ENCODE measurements at places on chromosomes 2 and 18.
A peak's percentile ranks its signal among the peaks of the same experiment; 100 is the strongest.

- peak; percentile 65 for DNase-seq
These were observed 27.6 kb downstream of the CELF4 start for GRCh38 chr18:37537868-37538525.

GRCh38 chr2:42249887-42250286 is 80.7 kb downstream of the EML4 start:
- peak; percentile 44 for DNase-seq

DNA sequence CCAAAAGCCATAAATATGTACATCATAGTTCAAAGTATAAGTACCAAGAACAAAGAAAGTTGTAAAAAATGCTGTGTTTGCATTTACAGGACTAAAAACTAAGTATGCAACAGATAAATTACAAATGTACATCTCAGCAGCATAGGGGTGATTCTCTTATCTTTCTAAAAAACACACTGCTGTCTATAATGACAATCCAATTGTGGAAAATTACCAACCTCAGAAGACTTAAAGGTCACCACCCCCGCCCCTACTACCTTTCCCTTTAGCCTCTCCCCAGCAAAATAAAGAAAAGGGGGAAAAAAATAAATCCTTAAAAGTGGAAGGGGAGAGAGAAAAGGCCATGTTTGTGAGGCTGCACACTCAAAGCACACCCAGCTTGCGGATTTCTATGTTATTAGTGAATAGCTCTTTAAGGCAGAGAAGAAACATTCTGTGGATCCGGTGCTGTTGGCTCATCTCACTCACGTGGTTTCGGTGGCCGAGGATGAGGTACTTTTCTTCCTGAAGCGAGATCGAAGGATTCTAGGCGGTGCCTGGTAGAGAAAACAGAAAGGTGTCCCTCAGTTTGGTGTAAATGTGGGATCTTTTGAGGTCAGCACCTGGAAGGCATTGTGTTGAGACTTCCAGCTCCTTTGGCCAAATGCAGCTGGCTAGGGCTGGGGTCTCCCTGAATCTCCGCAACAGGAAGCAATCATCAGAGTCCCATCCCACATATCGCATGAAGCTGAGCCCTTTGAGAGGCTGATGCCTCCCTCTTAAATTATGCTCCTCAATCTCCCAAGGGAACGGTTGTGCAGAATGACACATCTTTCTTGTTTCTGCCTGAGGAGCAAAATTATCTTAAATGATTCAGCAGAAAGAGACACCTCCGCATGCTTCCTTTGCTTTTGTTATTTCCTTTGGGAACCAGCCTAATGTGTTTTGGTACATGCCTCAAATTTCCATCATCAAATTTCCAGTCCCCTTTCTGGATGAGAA is 17.6 kb downstream of the MRPL35 start:
- no peak for DNase-seq

DNA sequence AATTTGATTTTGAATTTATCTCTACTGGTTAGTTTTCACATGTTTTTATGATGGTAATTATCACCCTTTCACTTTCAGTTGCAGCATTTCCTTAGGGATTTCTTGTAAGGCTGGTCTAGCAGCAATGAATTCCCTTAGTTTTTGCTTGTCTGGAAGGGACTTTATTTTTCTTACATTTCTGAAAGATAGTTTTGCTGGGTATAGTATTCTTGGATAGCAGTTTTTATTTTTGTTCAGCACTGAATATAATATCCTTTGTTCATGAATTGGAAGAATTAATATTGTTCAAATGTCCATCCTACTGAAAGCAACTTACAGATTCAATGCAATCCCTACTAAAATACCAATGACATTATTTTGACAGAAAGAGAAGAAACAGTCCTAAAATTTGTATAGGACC is 30.2 kb downstream of the IL1RL2 start:
- no peak for DNase-seq

- DNase-seq: peak; percentile 19
These were observed 36.5 kb downstream of the SLC25A52 start for GRCh38 chr18:31723990-31724711.

- DNase-seq: no peak
These were observed 29.8 kb upstream of the TNS1 start for GRCh38 chr2:218032336-218033171.

DNA sequence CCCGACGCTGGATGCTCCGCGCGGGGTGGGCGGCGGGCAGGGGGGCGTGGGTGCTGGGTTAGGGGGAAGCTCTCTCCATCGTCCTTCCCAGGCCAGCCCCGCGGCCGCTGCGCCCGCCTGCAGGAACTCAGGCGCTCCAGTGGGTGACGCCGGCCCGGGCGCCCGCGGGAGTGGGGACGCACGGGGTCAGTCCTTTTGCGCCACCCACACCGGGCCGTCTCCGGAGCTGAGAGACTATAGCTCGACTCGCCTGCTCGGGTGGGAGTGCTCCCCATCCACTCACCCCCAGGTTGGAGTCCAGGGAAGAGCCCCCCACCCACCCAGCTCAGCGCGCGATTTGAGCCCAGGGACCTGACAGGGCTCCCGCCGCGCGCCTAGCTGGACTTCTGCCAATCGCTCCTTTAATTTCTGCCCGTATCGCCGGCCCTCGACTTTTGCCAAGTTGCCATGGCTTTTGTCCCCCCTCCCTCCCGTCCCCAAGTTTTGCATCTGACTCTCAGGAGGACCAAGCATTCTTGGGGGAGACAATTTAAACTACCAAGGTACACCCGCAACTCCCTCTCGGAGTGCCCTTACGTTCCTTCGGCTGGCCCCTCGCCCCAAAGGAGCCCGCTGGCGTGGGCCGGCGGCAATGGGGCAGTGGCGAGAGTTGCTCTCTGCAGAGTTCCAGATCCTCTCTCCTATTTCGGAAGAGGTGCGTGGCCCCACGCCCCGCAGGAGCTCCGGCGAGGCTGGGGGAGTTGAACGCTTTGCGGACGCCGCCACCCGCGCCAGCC is 205.8 kb upstream of the SMAD2 start:
- no peak for DNase-seq

- no peak for DNase-seq
These were observed 21.7 kb downstream of the BIN1 start for GRCh38 chr2:127085317-127085681.

- no peak for DNase-seq
These were observed 295.1 kb downstream of the ASXL3 start for GRCh38 chr18:33873112-33873511.

DNA sequence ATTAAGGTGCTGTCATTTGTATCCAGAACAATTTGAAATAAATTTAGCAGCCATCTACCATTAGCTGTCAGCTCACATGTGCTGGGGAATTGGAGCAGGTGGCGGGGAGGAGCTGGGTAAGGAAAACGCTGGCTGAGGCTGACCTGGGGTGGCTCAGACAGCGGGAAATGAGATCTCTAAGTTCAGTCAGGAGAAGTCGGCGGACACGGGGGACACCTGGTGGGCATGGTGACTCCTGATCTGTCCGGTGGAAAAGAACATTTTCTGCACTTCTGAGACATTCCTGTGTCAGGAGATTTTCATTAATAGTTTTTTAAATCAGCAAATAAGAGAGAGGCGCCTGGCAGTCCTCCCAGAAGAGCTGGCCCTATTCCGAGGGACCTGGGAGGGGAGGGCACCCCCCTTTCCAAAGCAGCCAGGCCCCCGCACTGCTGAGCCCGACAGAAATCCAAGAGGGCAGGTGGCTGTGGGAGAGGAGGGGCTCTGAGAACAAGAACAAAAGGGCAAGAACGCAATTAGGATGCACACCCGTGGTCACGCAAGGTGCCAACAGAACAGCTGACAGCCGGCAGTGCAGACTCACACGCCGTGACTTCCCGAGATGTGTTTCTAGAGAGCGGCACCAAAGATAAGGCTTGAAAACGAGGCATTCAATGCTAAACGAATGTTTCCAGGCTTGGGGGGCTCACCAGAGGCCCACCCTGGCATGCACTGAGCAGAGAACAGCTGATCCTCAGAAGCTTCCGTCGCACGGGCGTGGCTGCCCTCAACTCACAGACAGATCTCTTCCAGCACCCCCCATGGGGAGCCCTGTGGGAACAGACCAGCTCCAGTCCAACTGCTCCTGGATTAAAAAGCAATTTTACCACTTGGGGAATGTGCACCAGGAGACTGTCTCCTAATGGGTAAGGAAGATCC is 26.4 kb downstream of the SLC66A2 start:
- no peak for DNase-seq

GRCh38 chr2:91442246-91442905 is 2750.9 kb downstream of the RPIA start:
- no peak for DNase-seq

DNA sequence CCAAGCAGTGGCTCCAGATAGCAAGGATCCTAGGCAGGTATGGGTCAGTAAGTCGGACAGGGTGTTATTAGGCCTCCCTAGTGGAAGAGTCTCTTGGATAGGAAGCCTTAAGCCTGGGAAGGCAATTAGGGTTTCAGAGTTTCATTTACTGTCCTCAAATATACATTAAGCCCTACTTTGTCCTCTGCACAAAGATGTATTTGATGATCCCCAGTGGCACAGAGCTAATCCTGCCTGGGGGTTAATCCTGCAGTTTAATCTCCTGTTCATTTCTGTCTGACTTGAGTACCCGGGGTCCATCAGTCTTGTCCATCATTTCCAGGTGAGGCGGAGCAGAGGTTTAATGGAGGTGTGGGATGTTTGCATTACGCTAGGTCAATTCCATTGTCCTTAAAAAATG is 62.0 kb downstream of the MTCL1 start:
- no peak for DNase-seq

DNA sequence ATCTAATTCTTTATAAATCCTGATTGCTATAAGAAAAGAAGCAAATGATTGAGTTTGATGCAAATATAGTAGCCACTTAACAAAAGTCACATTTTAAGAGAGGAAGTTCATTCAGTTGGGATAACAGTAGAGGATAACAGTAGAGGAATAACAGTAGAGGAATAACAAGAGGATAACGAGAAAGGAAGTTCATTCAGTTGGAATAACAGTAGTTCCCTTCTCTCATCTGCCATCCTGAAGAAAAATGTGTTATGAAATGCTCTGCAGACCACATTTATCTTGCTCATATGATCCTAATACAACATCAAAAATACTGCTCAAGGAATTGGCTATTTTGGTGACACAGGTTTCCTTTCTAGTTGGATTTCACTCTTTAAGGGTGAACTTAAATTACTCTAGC is 105.3 kb upstream of the UNC80 start:
- no peak for DNase-seq

DNA sequence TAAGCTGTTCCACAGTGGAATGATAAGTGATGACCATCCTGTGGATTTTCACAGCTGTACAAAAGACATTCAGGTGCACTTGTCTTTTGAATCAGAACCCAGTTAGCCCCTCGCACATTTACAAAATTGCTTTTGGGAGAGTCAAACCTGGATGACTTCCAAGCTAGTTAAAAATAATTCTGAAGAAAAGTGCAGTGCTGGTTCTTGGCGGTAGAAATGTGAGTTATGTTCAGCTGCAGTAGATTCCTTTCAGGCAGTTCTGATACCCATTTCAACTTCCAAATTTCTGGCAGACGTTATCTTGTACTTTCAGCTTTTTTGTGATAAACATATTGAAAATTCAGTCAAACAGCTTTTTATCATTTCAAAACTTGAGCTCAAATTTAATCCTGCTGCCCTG is 324.7 kb downstream of the NRXN1 start:
- no peak for DNase-seq

GRCh38 chr2:158633261-158633660 is 161.9 kb upstream of the DAPL1 start:
- DNase-seq: no peak

GRCh38 chr2:67709835-67710234 is 312.7 kb downstream of the ETAA1 start:
- DNase-seq: no peak

- DNase-seq: no peak
These were observed 24.0 kb downstream of the PRKAG3 start for GRCh38 chr2:218807626-218808025.

DNA sequence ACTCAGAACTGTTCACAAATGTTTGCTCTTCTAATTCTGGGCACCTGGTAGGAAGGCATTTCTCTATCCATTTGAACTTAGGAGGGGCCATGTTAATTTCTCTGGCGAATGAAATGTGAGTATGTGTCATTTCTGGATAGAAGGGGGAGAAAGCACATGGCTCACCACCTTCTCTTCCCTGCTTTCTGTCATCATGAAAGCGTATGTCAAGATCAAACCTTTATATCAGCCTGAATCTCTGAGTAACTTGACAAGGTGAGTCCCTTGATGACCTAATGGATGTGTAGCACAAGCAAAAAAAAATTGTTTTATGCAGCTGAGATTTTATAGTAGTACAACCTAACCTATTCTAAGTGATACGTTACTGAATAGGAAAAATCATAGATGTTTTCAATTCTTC is 12.1 kb upstream of the LCT start:
- DNase-seq: no peak

GRCh38 chr2:43081131-43081765 is 145.2 kb downstream of the ZFP36L2 start:
- no peak for DNase-seq

- no peak for DNase-seq
These were observed 10.0 kb upstream of the ZNF396 start for GRCh38 chr18:35387152-35387571.

DNA sequence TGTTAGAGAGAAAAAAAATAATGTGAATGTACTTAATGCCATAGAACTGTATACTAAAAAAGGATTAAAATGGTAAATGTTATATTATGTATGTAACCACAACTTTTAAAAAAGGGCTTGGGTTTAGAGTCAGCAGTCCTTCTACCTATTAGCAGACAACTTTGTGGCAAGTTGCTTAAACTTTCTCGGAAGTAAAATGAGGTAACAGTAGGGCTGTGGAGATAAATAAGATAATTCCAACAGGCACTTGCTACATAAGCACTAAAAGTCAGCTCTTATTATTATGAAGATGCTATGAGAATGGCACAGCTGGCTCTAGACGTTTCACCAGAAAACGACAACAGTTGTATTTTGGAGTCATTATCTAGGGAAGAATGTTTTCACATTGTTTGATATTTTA is 31.3 kb downstream of the AAK1 start:
- DNase-seq: no peak

GRCh38 chr2:99622534-99622933 is 132.7 kb upstream of the REV1 start:
- no peak for DNase-seq

DNA sequence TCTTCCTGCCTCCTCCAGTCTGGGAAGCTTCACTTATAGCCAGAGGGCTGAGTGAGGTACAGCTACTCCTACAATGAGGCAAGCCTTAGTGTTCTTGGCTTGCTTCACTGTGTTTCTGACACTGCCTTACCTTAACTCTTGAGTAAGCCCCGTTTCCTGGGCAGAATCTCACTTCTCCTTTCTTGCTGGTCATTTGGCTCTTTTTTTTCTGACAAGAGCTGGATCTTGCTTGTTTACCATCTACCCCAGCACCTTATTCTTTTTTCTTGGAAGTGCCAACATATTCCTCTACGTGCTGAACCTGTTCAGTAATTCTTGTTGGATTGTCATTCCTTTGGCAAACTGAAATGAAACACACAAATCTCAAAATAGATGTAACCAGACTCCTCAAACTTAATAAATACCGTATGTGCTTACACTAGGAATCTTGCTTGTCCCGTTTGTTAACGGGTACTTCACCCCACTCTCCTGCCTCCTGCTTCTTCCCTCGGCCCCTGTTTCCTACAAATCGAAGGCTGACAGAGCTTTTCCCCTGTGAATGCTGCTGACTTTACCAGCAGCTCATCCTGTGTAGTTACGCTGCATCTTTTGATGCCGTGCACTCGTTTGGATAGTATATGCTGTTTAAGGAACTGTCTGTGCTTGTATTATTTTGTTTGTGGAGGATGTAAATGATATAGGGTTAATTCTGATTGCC is 132.2 kb downstream of the FMNL2 start:
- no peak for DNase-seq

GRCh38 chr2:108396845-108397244 is 19.1 kb downstream of the SULT1C4 start:
- DNase-seq: no peak

All from renal cortex interstitium (tissue), 15 donors.